ENCODE measurements at places on chromosomes 1 and 21.

- peaks cover 73% of the 10 kb centered on the region for H3K27me3 ChIP-seq
- no peaks in the 10 kb centered on the region for H3K36me3 ChIP-seq
- no peak for DNase-seq
- peaks cover 9% of the 10 kb centered on the region for H3K4me1 ChIP-seq
Measured at GRCh38 chr1:20339811-20340457, 49.3 kb downstream of the VWA5B1 start.

GRCh38 chr1:111476761-111477309 is 3.1 kb downstream of the C1orf162 start:
- H3K36me3 ChIP-seq: peaks cover 5% of the 10 kb centered on the region
- no peaks in the 10 kb centered on the region for H3K27me3 ChIP-seq
- H3K27ac ChIP-seq: no peak overlapping the region
- H3K4me3 ChIP-seq: no peak overlapping the region
- H3K4me1 ChIP-seq: peaks cover 5% of the 10 kb centered on the region

- peaks cover 22% of the 10 kb centered on the region for H3K4me1 ChIP-seq
- no peak for DNase-seq
- no peak overlapping the region for H3K27ac ChIP-seq
Measured at GRCh38 chr1:159856576-159856975, 5.9 kb downstream of the VSIG8 start.

- H3K27me3 ChIP-seq: no peaks in the 10 kb centered on the region
- no peak for DNase-seq
- peak overlapping the region; percentile 12 for H3K27ac ChIP-seq
- no peak overlapping the region for H3K4me3 ChIP-seq
Measured at GRCh38 chr1:151294742-151295462, 12.8 kb downstream of the ZNF687 start.

- no peaks in the 10 kb centered on the region for H3K36me3 ChIP-seq
- peak; percentile 48 for DNase-seq
- H3K4me3 ChIP-seq: no peak overlapping the region
- H3K27me3 ChIP-seq: no peaks in the 10 kb centered on the region
Measured at GRCh38 chr1:9890224-9890731, 19.8 kb downstream of the CTNNBIP1 start.

- H3K4me1 ChIP-seq: no peaks in the 10 kb centered on the region
- DNase-seq: no peak
- peaks cover 16% of the 10 kb centered on the region for H3K36me3 ChIP-seq
- no peaks in the 10 kb centered on the region for H3K27me3 ChIP-seq
- no peak overlapping the region for H3K27ac ChIP-seq
- no peak overlapping the region for H3K4me3 ChIP-seq
Measured at GRCh38 chr1:98723574-98723973, 62.1 kb downstream of the SNX7 start.

DNA sequence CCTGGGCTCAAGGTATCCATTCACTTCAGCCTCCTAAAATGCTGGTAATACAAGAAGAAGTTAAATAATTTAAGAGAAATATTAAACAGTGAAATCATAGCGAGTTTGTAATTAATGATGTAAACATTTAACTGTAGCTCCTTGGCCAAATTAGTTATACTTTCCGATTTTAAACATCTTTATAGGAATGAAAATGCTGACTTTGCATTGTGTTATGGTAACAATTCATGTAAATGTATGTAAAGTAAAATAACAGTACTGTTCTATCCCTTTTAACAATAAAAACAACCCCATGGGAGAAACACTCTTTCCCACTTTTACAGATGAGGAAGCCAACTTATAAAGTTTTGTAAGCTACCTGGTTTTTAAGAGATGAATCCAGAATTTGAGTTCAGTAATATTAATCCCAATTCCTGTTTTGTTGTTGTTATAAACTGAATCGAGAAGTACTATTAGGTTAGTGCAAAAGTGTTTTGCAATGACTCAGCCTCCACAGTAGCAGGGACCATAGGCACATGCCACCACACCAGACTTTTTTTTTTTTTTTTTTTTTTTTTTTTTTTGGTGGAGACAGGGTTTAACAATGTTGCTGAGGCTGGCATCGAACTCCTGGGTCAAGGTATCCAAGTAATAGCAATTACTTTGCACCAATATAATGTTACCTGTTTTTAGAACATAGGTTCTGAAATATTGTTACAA is 1360.4 kb downstream of the BRINP3 start:
- H3K27me3 ChIP-seq: peaks cover 9% of the 10 kb centered on the region
- H3K27ac ChIP-seq: no peak overlapping the region
- peaks cover 3% of the 10 kb centered on the region for H3K4me1 ChIP-seq
- no peak overlapping the region for H3K4me3 ChIP-seq

DNA sequence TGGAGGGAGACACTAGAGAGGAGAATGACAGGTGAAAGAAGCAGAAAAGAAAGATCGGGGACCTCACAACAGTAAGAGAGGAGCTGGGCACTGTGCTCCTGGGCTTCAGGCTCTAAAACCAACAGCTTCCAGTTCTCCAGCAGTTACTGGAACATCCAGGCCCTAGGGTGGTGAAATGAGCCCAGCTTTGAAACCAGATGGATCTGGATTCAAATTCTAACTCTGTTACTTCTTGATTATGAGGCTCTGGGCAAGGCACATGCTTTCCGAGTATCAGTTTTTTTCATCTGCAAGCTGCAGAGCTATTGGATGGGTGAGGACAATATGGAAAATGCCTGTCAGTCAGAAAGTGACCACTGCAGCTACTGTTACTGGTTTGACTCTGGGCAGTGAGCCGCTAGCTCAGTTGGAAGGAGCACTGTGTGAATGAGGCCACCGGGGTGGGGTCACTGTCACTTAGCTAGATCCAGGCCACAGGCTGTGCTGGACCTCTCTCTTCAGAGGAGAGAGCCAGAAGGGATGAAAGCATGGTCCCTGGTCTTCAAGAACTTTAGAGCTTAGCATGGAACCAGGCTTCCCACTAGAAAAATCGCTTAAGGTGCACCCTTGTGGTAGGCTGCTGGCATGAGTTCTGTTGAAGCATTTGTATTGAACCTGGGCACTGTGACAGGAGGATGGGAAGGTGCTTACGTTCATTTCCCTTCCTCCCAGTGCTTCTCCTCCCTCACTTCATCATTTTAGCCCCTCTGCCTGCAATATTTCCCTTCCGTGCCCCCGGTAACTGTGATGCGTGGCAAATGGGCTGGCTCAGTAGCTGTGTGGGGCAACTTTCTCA is 12.2 kb downstream of the PLEKHO1 start:
- H3K27ac ChIP-seq: peak overlapping the region; percentile 99
- H3K4me1 ChIP-seq: peaks cover 43% of the 10 kb centered on the region
- no peaks in the 10 kb centered on the region for H3K27me3 ChIP-seq
- H3K4me3 ChIP-seq: peak overlapping the region; percentile 60

DNA sequence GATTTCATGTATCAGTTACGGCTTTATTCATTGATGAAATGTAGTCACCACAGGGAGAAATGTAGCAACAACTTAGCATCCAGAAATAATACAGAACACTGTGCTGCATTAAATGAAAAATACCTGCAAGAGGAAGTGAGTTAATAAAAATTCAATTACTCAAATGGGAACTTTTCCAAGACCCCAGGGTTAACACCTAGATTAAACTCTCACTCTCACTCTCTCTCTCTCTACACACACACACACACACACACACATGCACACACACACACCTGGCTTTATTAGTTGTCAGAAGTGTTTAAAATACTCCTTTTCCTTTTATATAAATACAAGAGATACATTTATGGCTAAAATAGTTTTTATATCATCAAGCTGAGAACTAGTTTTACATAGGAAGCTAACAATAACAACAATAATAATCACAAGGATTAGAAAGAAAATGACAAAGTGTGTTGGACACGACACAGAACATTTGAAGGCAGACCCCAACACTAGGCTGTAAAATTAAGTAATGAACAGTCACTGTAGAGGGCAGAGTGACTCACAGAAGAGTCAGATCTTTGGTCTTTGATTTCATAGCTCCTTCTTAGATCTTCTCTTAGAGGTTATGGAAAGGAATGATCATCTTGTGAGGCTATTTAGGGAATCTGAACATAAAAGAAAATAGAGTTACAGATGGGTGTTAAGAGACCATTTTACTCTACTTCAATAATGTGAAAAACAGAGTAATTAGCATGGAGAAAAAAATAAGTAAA is 1266.0 kb upstream of the ADGRL2 start:
- peak overlapping the region; percentile 37 for H3K27ac ChIP-seq
- no peak overlapping the region for H3K4me3 ChIP-seq
- no peak for DNase-seq

- no peaks in the 10 kb centered on the region for H3K27me3 ChIP-seq
- peaks cover 7% of the 10 kb centered on the region for H3K4me1 ChIP-seq
- H3K36me3 ChIP-seq: no peaks in the 10 kb centered on the region
- H3K27ac ChIP-seq: no peak overlapping the region
Measured at GRCh38 chr1:245264226-245264625, 109.4 kb downstream of the KIF26B start.

DNA sequence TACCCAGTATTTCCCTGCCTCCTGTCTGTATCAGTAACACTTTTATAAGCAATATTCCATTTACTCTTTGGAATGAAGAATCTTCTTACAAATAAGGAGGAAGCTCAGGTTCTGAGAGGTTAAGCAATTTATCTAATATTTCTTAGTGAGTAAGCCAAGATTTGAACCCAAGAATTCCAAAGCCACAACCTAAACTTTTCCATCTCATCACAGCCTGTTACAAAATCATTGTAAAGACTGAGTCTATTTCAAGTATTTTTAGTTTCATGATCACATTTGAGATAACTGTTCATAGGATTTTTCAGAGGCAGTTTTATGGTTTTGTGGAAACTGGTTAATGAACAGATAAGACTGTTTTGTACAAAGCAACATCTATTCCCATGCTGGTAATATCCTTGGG is 29.8 kb upstream of the HHAT start:
- DNase-seq: no peak
- no peaks in the 10 kb centered on the region for H3K27me3 ChIP-seq
- H3K4me3 ChIP-seq: no peak overlapping the region
- peak overlapping the region; percentile 57 for H3K27ac ChIP-seq
- no peaks in the 10 kb centered on the region for H3K36me3 ChIP-seq

DNA sequence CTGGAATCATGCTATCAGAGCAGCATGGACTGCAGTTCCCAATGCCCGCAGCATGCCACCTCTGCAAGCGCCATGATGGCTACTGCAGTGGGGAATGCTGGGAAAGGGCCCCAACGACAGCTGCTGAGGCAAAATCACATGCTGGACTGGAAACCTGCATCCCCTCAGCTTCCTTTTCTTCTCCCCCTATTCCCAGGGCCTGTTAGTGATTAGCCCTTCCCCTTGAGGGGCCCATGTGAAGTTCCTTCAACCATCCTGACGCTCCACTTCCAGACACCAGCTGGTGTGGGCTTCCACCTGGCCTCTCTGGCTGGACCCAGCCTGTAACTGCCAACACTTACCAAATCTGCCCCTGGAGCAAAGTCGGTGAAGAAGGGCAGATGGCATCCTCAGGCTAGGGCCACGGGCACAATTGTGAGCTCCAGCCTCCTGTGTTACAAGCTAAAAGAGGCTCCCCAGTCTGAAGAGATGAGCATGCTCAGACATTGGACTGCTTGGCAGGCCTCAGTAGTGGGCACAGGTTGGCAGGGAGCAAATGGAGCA is 22.1 kb upstream of the SDC3 start:
- no peak for DNase-seq
- H3K36me3 ChIP-seq: peaks cover 21% of the 10 kb centered on the region
- H3K4me1 ChIP-seq: peaks cover 28% of the 10 kb centered on the region
- H3K27ac ChIP-seq: peak overlapping the region; percentile 90
- no peak overlapping the region for H3K4me3 ChIP-seq
- no peaks in the 10 kb centered on the region for H3K27me3 ChIP-seq

DNA sequence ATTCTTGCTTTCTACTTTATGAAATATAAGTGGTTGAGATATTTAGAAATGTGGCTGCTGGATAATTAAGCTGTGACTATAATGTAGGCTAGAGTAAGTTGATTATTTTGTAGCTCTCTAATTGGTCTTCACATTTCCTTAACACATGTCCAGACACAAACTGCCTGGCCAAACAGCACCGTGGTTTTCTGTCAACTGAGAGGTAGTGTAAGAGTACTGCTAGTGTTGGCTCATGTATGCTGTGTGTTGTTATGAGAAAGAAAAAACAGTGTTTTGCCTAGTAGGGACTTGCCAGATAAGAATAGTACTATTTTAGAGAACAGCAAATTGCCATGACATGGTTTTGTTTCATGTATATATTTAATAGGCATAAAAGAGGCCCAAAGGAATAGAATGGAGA is 37.1 kb downstream of the TMED5 start:
- peaks cover 4% of the 10 kb centered on the region for H3K4me1 ChIP-seq
- H3K27me3 ChIP-seq: no peaks in the 10 kb centered on the region
- no peak overlapping the region for H3K4me3 ChIP-seq
- H3K36me3 ChIP-seq: peaks cover 12% of the 10 kb centered on the region
- no peak for DNase-seq

- no peak overlapping the region for H3K27ac ChIP-seq
- no peak overlapping the region for H3K4me3 ChIP-seq
- H3K4me1 ChIP-seq: no peaks in the 10 kb centered on the region
- peaks cover 10% of the 10 kb centered on the region for H3K27me3 ChIP-seq
- H3K36me3 ChIP-seq: peaks cover under 1% of the 10 kb centered on the region
- no peak for DNase-seq
Measured at GRCh38 chr1:239912471-239912870, 179.2 kb upstream of the FMN2 start.

GRCh38 chr1:81406292-81406999 is 394.3 kb upstream of the ADGRL2 start:
- H3K27me3 ChIP-seq: peaks cover 6% of the 10 kb centered on the region
- no peak for DNase-seq
- no peak overlapping the region for H3K4me3 ChIP-seq
- peaks cover 24% of the 10 kb centered on the region for H3K4me1 ChIP-seq
- H3K27ac ChIP-seq: no peak overlapping the region
- no peaks in the 10 kb centered on the region for H3K36me3 ChIP-seq

DNA sequence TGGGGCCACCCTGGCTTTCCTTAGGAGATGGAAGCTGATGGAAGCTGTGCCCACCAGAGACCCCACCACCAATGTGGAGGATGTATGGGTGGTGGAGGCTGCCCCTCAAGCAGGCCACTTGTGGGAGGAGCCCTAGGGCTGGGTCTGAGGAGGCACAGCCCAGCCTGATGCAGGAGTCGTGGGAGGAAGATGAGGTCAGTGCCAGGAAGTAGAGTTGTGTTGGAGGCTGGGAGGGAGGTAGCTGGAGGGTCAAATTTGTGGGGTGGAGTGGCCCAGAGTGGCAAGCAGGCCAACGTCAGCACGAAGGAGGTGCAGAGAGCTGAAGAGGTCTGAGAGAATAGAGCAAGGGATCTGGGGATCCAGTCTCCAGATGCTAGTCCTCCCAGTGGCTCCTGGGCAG is 119.0 kb upstream of the USP24 start:
- no peak overlapping the region for H3K27ac ChIP-seq
- no peaks in the 10 kb centered on the region for H3K27me3 ChIP-seq
- DNase-seq: no peak
- H3K4me1 ChIP-seq: peaks cover 5% of the 10 kb centered on the region
- no peaks in the 10 kb centered on the region for H3K36me3 ChIP-seq
